ENCODE measurements at places on chromosomes 6 and 20.

DNA sequence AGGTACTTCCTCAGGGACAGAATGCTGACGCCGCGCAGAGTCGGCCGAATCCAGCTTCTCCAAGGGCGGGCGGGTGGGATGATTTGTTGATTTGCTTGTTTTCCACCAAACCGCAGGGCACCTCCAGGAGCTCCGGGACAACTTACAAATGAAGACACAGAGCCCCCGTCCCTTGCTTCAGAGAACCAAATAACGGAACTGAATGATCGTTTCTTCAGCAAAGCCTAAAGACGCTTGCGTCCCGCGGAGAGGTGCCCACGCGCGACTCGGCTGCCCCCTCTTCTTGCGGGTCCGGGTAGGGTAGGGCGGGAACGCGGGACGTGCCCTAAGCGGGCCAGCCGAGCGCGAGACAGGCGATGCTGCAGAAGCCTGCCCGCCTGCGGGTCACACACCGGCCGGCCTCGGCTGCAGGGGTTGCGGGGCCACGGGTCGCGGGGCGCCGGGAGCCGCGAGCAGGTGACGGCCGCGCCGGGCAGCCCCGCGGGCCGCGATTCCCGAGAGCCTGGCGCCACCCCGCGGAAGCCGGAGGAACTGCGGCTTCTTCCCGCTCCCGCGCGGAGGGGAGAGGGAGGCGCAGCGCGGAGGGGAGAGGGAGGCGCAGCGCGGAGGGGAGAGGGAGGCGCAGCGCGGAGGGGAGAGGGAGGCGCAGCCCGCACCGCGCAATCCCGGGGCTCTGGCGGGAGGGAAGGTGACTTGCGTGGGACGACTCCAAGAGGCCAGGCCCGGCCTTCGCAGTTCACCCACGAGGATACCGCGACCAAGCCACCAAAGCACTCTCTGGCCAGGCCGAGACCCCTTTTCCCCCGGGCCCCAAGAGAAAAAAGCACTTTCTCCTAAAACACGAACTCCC is 7.7 kb upstream of the FOXF2 start:
- DNase-seq, result no peak

- no peak for DNase-seq
Measured at GRCh38 chr6:404685-405423, 13.3 kb downstream of the IRF4 start.

DNA sequence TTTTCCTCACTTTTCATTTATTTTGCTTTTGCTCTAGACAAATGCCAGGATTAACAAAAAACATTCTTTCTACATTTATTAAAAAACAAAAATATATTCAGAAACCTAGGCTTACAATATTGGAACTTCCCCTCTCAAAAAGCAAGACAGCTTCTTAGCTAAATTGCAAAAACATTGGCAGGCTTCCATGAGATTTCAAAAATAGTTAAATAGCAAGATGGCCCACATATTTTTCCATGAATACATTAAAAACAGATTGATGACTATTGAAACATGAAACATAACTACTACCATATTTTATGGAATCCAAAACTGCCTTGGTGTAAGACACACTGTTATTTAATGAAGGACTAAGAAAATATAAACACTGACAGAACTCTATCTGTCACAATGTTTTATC is 92.0 kb downstream of the LY86 start:
- no peak for DNase-seq

DNA sequence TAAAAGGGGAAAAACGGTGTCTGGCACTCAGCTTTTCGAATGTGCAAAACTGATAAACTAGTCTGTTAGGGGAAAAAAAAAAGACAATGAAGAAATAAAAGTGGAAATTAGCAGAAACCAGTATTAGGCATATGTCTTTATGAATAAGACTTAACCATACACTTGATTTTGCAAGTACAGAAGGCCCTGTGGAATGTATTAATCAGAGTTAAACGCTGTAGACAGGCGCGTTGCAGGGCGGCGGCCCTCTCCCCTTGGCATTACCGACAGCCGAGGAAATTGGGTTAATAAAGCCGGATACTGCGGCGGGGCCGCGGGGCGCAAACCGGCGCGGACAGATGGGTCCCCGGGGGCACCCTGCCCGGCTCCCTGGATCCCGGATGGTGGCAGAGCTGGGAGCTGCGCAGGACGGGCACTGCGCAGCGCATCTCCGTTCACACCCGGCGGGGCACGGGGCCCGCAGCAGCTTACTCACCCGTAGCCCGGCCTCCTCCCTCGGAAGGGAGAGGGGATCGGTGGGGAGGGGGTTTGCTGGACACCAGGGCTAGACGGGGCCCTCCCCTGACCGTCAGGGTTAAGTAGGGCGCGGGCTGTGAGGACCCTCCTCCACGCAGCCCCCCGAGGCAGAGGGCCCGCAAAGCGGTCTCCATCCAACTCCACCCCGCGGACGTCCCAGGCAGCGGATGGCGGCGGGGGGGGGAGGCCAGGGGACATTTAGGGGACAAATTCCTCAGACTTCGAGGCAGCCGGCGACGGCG is 2.0 kb downstream of the BHLHE23 start:
- DNase-seq, result no peak

DNA sequence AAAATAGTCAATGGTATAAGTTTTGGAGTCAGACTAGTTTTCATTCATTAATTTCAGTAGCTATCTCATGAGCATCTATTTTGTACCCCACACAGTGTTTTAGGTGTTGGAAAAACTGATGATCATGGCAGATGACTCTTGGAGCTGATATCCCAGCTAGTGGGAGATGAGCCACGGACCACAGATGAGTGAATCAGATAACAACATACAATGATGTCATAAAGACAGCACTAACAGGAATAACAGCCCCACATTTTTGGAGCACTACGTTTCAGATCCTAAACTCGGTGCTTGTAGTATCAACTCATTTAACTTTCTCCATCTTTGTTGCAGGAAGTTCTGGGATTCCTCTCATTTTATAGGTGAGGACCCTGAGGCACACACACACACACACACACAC is 67.8 kb upstream of the EDN3 start:
- peak; percentile 33 for DNase-seq

- no peak for DNase-seq
Measured at GRCh38 chr6:7282097-7282906, 30.7 kb downstream of the SSR1 start.

- no peak for DNase-seq
Measured at GRCh38 chr6:151757506-151757955, 50.0 kb upstream of the ESR1 start.

GRCh38 chr6:90123831-90124230 is 172.8 kb downstream of the BACH2 start:
- peak; percentile 38 for DNase-seq

- no peak for DNase-seq
Measured at GRCh38 chr6:7101290-7101689, 6.5 kb upstream of the RREB1 start.

- no peak for DNase-seq
Measured at GRCh38 chr20:20668639-20669038, 43.8 kb downstream of the RALGAPA2 start.
